Activated CD4-positive, alpha-beta memory T cell treated with anti-CD3 and anti-CD28 coated beads, Interleukin-2, amount 10 ng/mL, durations not matched to agents 7 days and 5 days (primary cell): ENCODE measurements at places on chromosomes 12 and 14.

DNA sequence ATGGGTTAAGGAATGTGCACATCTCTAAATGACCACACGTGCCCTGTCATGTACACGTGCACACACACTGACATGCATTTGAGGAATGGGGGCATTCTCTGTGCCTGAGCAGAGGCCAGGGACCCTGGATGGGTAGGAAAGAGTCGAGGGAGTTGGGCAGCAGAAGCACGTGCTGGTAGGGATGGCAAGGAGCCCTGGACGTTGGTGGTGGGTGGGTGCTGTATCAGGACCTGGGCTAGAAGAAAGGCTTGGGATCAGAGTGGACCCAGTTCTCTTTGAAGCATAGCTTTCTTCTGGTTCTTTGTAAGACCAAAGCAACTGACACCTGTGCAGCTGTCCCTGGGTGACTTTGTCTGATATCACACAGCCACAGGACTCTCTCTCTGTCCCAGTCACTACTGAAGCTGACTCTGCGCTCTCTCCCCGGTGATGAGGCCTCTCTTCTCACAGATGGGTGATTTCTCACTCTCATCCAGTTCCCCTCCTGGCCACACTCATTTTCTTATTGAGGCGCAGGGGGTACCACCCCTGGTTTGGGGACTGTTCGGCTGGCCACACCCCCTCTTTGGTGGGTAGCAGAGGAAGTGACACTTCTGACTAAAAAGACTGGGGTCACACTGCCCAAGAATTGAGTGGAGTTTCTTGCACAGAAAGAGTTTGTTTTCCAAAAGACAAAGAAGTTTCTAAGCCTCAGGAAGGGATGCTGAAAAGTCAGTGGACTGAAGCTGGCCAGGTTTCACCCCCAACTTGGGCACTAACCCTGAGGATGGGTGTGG lies 171.7 kb upstream of the RTL1 start:
- DNase-seq = peak; percentile 2

GRCh38 chr12:71694099-71694820 lies 8.4 kb downstream of the TMEM19 start:
- no peak for DNase-seq

GRCh38 chr12:88390811-88391210 lies 189.5 kb downstream of the KITLG start:
- DNase-seq = no peak

DNA sequence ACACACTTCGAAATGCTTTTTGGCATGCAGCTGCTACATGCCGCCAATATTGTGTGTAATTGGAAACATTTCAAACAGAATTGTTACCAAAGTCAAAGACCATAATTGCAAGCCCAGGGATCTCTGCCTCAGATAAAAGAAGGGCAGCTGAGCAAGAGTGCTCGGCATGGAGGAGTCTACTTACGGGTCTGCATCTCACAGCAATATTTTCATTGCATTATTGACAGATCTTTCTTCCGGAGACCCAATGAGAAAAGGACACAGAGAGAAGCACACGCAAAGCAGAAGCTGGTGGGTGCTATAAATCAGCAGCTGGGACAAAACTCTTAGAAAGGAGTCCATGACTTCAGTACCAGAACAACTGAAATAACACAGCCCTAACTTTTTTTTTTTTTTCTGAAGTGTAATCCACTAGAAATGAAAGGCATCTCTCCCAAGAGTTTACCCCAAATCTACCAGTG lies 4.9 kb downstream of the PRICKLE1 start:
- DNase-seq = no peak

DNA sequence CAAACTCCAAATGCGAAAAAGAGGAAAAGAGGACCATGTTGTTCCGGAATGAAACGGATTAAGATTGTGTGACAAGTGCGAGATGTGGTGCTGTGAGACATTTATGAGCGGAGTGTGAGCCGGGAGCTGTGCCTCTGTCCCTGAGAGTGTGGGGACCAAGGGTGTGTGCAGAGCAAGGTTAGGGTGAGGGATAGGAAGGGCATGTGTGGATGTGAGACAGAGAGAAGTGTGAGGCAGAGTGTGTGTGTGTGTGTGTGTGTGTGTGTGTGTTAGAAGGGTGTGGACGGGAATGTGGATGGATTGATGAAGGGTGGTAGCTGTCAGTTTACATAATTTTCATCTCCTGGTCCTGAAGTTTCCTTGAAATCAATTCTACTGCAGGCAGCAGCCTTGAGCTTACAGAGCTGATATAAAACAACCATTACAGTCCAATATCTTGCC lies 4.3 kb upstream of the OTX2 start:
- no peak for DNase-seq

- DNase-seq = no peak
These were observed 130.8 kb upstream of the ATP2B1 start for GRCh38 chr12:89839444-89839843.

- DNase-seq = no peak
These were observed 183.9 kb upstream of the BMP4 start for GRCh38 chr14:54140551-54140950.

- no peak for DNase-seq
These were observed 13.1 kb downstream of the ULK1 start for GRCh38 chr12:131907379-131908091.

GRCh38 chr12:109461846-109462756 lies 15.0 kb downstream of the KCTD10 start:
- DNase-seq = no peak

DNA sequence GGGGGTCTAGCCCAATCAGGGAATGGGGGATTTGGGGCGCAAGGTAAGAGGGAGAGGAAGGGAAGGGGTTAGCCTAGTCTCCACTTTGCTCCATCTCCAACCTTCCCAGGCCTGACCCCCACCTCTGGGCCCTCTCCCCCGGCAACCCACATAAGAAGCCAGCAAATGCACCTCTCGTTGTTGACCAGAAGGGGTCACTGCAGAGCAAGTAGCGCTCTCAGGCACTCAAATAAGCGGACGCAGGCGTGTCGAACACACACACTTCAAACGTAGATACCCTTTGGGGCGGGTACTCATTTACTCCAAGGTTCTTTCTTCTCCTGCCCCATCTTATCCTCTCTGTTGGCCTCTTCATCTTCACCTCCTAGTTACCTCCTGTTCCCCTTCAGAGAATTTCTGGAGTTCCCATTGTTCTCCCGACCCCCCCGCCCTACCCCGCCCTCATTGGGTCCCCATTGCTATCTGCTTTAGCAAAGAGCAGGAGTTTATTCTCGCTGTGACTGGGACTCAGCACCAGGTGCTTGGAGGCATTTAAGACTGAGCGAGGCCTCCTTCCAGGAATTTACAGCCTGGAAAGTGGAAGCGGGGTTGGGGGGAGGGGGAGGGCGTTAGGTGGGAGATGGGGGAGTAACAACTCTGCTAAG lies 1.5 kb upstream of the SRRM4 start:
- peak; percentile 21 for DNase-seq

- DNase-seq = no peak
These were observed 8.4 kb upstream of the CNPY2 start for GRCh38 chr12:56324206-56324605.

GRCh38 chr14:50812180-50812579 lies 18.8 kb downstream of the NIN start:
- DNase-seq = no peak

GRCh38 chr12:132030367-132031038 lies 80.8 kb downstream of the EP400 start:
- no peak for DNase-seq

DNA sequence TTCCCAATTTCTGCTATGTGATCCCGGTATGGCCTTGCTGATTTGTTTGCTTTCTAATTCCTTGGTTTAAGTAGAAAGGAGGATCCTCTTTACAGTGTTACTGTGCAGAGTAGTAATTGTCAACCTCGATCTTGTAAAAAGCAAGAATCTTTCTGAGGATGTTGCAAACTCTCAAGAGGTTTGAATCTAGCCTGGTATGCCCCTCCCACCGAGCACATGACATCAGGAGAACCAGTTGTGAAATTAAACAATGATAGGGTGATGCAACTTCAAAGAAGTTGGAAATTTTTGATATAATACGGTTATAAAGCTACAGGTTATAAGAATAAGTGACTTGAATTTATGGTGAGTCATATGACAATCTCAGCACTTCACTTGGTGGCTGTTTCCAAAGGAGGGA lies 35.0 kb upstream of the FUT8 start:
- no peak for DNase-seq

GRCh38 chr14:31127690-31128089 lies 79.9 kb downstream of the HECTD1 start:
- peak; percentile 41 for DNase-seq

DNA sequence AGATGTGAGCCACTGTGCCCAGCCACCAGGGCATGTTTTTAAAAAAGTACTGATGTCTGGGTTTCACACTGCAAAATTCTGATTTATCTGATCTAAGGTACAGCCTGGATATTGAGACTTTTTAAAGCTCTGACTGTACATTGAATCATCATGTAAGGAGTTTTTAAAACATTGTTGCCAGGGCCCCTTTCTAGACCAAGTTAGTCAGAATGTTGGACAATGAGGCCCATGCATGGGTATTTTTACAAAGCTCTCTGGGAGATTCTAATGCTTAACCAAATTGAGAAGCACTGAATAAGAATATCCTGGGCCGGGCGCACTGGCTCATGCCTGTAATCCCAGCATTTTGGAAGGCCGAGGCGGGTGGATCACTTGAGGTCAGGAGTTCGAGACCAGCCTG lies 16.7 kb downstream of the TMEM19 start:
- DNase-seq = no peak

- no peak for DNase-seq
These were observed 67.6 kb downstream of the GTF2A1 start for GRCh38 chr14:81153187-81153586.

- no peak for DNase-seq
These were observed 41.3 kb downstream of the CD9 start for GRCh38 chr12:6241495-6241894.

DNA sequence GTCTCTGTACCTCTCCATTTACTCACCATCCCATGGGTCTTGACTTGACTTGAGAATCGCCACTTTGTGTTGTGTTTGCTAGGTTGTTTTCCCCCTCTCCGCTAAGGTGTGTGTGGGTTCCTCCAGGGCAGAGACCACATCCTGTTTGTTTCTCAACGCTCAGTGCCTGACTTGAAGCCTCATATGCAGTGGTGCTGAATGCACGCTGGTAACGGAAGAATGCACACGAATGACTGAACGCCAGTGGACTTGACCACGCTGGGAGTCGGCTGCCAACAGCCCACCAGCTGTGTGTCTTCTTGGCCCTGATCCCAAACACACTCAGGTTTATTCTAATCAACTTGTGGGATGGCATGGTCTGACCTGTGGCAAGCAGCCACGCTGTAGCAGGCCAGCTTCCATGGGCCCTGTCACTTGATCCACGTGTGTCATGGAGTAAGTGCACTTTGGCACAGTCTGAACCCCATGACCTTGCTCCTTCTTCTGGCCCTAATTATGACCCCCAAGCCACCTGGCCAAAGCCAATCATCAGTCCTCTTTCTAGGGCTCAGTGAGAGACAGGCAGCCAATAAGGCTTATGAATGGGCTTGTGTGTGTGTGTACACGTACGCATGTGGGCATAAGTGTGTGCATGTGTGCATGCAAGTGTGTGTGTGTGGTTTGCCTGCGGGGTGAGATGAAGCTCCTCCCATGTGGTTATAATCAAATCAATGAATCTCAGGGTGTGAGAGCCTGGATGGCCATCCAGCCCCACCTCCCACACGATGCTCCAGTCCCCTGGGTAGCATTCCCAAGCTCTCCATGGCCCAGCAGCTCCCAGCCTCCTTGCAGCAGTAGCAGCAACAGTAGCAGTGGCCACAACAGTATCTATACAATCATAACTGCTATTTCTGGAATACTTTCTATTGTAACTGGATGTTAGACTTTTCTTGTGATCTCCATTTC lies 6.4 kb upstream of the TC2N start:
- DNase-seq = peak; percentile 90

DNA sequence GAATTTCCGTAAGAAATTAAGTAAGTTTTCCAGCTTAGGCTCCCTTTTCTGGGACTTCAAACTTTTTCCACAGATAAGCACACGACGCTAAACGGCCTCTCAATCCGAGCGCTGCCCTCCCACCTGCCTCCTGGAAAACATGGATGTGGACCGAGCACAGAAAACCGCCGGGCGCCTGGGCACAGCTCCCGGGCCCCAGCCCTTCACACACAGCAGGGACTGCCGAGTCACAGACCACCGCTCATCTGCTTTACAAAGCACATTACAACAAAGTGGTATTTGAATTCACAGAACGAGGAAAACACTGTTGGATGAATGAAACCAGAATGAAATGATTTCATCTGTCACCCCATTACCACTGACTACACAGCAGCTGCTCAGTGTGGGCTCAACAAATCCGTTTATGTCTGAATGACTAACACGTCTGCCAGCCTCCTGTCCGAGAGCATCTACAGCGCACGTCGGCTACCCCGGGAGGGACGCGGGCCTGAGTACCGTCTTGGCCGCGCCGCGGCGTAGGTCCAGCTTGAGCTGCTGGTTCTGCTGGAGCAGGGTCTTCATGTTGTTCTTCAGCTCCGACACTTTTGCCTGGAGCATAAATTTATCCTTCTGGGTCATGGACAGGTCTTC lies 13.1 kb upstream of the ANKLE2 start:
- no peak for DNase-seq

DNA sequence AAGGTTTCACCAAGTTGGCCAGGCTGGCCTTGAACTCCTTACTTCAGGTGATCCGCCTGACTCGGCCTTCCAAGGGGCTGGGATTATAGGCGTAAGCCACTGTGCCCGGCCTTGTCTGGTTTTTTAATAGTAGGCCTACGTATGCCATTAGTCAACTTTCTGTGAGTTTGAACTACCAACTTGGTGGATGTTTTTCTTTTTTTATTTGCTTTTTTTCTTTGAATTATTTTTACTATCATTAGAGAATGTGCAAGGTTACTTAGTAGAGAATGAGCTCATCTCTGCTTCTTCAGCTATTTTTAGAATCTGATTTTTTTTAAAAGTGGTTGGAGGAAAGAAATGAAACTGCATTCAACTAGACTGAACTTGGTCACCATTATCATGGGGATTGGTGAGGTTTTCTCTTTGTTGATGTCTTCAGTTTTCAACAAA lies 51.4 kb downstream of the HMGA2 start:
- no peak for DNase-seq

DNA sequence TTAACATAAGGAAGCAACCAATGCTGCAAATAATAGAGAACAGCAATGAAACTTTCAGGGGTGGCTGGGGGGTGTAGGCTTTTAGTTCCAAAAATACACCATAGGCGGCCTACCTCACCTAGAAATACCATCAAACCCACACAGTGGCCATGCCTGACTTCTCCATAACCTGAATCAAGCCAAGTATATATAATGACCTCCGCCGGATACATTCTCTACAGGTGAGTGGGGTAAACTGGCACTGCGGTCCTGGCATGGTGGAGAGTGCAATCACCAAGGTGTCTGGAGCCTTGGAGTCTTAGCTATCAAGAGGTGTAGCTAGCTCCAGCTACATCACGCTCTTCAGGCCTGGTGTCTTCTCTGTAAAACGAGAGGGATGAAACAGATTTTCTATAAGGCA lies 1.2 kb downstream of the ZBTB25 start:
- peak; percentile 35 for DNase-seq

- no peak for DNase-seq
These were observed 464.6 kb downstream of the PCNX1 start for GRCh38 chr14:71371711-71372396.

DNA sequence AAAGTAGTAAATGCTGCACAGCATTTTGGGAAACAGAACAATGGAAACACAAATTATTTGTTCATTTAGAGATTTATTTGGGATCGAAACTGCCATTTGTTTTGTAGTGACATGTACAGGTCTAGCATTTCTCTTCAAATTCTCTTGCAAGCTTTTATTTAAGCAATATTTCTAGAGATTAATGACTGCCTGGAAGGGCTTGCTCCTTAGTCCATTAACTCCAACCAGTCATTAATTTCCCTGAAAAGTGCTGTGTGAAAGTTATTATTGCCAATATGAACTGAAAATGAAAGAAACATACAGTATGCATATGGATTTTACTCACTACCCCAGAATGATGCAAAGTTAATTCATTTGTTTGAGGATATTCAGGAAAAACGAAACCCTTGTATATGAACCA lies 1349.6 kb upstream of the FLRT2 start:
- DNase-seq = no peak
